IPS-NIHi11 (cell line): ENCODE measurements at places on chromosomes 1 and 21.

GRCh38 chr1:70760154-70760553 is 287.5 kb downstream of the PTGER3 start:
- no peak for DNase-seq

GRCh38 chr1:114219172-114219868 is 65.7 kb upstream of the SYT6 start:
- peak; percentile 32 for DNase-seq

DNA sequence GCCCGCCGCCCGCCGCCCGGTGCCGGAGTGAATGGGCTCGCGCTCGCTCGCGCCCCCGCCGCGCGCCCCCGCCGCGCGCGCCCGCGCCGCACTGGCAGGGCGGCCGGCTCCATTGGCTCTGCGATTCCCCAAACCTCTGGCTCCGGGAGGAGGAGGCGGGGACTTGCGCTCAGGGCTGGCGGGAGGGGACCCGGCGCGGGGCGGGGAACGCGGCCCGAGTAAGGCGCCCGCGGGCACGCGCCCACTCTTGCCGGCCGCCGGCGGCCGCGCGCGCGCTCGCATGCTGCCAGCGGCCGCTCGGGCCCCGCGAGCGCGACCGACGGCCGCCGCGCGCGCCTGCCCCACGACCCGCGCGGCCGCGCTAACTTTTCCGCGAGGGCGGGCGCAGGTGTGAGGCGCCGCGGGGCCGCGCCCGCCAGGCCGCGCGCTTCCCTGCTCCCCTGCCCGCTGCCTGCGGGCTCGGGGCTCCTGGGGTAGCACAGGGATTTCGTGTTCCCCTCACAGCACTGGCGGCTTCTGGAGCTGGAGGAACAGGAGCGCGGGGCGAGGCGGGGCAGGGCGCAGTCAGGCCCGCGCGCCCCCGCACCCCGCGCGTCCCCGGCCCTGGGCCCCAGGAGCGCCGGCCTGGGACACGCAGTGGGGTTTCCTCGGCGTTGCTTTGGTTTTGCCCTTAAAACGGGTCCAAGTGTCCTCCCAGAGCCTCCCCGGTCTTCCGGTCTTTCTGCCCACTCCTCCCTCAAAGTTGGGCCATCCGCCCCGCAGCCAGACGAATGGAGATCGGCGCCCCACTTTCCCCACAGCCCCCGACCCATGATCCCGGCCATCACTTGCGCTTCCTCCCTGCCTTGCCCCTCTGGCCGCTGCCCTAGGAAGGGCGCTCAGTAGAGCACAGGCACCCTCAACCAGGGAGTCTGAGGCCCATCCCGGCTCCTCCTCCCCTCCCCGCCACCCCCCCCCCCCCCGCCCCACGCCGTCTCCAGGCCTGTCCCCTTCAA is 101.5 kb downstream of the CASZ1 start:
- peak; percentile 99 for DNase-seq

GRCh38 chr1:238223076-238223640 is 332.4 kb upstream of the ZP4 start:
- DNase-seq = no peak

GRCh38 chr21:38287476-38287875 is 30.7 kb downstream of the KCNJ15 start:
- no peak for DNase-seq
